ENCODE measurements at places on chromosomes 7 and 10. TPM values are rescaled to one million over a fixed set of nuclear protein-coding genes. Genes with fewer than 3 reads are reported as not detected.

Gene PDZD7
- 0.27 TPM for total RNA-seq

Gene OR6V1
- total RNA-seq, result not detected

Gene ITPRID1
- total RNA-seq, result not detected

Gene NDUFB2
- 198 TPM for total RNA-seq

Gene LLCFC1
- total RNA-seq, result not detected

Gene NCF1
- 0.25 TPM for total RNA-seq

Gene GRM3
- not detected for total RNA-seq

Gene CASTOR2
- total RNA-seq, result 5.0 TPM

Gene FAM221A
- total RNA-seq, result 6.5 TPM

Gene CACNB2
- total RNA-seq, result not detected

Gene SPDYE9
- not detected for total RNA-seq

Gene SLC18A3
- not detected for total RNA-seq

Gene STEAP2
- total RNA-seq, result not detected

Gene SHOC2
- 51.4 TPM for total RNA-seq

Gene WEE2
- not detected for total RNA-seq

Gene SYT15
- total RNA-seq, result 0.42 TPM

Gene SRRM3
- total RNA-seq, result not detected

Gene NAMPT
- 978 TPM for total RNA-seq
